H1 (cell line): ENCODE measurements at places on chromosomes 3 and 15. TPM values are rescaled to one million over a fixed set of nuclear protein-coding genes. Genes with fewer than 3 reads are reported as not detected.

DNA sequence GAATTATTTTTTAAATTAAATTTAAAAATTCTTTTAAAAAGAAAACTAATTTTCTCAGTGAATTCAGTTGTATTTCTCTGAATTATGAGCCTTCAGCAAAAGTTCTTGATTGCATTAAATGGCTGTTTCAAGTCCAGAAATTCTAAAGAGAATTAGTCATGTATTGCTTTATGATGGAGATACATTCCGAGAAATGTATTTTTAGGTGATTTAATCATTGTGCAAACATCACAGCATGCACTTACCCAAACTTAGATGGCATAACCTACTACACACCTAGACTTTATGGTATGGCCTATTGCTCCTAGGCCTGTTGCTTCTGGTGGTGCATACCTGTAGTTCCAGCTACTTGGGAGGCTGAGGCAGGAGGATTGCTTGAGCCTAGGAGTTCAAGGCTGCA, 44.3 kb upstream of the GCNT3 start:
- H3K4me1 ChIP-seq = no peaks in the 10 kb centered on the region
- H3K27ac ChIP-seq = no peak overlapping the region
- no peak for DNase-seq
- H3K36me3 ChIP-seq = no peaks in the 10 kb centered on the region

KLHL40 gene
- not detected in 2 replicates for total RNA-seq

GRCh38 chr3:112635674-112636073, 5.3 kb downstream of the CCDC80 start:
- H3K36me3 ChIP-seq = no peaks in the 10 kb centered on the region
- H3K27ac ChIP-seq = no peak overlapping the region
- H3K4me3 ChIP-seq = no peak overlapping the region

GRCh38 chr3:142086581-142087090, 62.7 kb downstream of the TFDP2 start:
- H3K4me3 ChIP-seq = no peak overlapping the region
- H3K4me1 ChIP-seq = no peaks in the 10 kb centered on the region; the same call in 1 of the 2 replicates
- no peaks in the 10 kb centered on the region for H3K36me3 ChIP-seq
- H3K27ac ChIP-seq = no peak overlapping the region
- DNase-seq = no peak

- no peaks in the 10 kb centered on the region for H3K36me3 ChIP-seq
- DNase-seq = no peak
- H3K27ac ChIP-seq = no peak overlapping the region
- no peak overlapping the region for H3K4me3 ChIP-seq
- no peaks in the 10 kb centered on the region for H3K4me1 ChIP-seq
Measured at GRCh38 chr3:25354071-25354470, 74.0 kb upstream of the RARB start.
